ENCODE measurements at places on chromosomes 5 and 9.

GRCh38 chr5:4905674-4906520, 234.2 kb upstream of the ADAMTS16 start:
- no peak for DNase-seq

DNA sequence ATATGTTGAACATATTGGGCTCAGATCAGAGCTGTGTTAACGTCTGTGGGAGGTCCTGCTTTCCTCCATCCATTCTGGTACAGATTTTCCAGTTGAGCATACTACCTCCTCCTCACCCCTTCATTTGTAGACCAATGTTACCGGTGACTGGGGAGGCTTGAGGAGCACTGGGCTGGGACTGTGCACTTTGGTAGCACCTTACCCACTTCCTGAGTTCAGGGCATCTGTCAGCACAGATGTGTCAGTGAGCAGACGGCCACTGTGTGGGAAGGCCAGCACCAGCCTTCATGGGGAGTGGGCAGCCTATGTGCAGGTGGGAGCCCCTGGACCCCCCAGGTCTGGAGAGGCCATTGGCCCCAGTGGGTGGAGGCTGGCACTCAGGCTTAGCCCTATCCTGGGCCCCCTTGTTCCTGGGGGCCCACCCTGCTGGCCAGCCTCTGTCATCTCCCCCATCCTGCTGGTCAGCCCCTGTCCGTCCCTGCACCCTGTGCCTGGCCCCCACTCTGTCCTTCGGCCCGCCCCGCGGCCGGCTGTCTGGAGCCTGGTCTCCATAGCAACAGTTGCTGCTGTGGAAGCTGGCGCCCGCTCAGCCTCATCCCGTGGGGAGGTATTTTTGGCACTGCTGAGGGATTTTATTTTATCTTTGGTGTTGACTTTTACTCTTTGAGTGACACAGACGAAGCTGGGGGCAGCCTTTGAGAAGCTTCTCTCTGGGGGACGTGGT, 21.3 kb downstream of the WNK2 start:
- DNase-seq: peak; percentile 42

DNA sequence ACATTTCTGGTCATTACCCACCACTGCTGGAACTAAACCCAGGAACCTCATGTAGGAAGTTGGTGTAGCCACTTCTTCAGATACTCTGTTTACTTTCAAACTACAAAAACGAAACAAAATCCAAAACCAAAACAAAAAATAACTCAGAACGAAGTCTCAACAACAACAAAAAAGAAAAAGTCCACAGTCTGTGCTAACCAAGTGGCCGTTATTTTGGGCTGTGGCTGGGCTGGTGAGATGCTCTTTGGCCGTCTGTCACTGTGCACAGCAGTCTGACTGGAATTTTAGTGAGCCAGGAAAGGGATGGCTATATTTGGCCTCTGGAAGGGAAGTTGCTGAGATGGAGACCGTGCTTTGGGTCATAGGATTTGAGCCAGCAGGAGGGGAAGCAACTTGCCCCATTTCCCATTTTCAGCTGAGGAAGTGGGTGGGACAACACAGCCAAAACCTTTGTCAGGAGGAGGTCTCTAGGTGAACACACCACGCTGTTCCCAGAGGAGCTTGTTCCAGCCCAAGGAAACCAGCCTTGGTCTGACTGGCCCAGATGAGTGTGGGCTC, 334.1 kb downstream of the ZSWIM6 start:
- DNase-seq: no peak

- no peak for DNase-seq
Measured at GRCh38 chr5:156474251-156474650, 147.3 kb downstream of the SGCD start.

DNA sequence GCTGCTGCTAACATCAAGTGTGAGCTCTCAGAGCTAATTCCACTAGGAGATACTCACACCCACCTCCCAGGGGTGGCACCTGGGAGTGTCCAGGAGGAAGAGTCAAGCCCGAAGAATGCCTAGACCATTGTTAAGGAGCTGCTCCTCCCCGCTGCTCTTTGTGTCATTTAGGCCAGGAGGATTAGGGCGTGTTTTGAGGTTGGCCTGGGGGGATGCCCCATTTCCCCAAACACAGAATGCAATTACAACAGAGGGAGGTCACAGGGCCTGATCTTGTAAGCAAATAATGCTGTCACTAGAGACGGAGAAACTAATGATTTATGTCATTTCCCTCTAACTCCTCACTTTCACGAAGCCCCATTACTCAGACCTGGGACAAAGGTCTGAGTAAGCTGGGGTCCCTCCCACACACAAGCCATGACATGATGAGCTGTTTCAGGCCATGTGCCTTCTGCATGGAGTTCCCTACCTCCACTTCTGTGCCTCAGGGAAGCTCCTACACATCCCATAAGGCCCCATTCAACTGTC, 312.5 kb downstream of the ACTL7B start:
- DNase-seq: peak; percentile 90

GRCh38 chr5:150261231-150261630, 28.3 kb downstream of the CAMK2A start:
- no peak for DNase-seq

DNA sequence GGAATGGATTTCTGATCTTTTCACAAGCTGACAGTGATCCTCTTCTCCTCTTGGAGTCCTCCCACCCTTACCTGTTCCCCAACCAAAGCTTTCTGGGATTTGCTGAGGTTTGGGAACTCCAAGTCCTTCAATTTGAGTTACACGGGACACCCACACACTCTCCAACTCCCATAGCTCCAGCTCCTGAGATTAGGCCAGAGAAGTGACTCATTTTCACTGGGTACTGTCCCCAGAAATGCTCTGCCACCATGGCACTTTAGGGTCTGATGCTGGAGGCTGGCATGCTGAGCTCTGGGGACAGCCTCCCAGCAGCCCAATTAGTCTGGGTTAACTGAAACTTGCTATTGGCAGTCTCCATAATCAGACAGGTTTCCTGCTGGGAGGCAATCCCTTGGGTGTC, 14.0 kb upstream of the HRCT1 start:
- DNase-seq: no peak

DNA sequence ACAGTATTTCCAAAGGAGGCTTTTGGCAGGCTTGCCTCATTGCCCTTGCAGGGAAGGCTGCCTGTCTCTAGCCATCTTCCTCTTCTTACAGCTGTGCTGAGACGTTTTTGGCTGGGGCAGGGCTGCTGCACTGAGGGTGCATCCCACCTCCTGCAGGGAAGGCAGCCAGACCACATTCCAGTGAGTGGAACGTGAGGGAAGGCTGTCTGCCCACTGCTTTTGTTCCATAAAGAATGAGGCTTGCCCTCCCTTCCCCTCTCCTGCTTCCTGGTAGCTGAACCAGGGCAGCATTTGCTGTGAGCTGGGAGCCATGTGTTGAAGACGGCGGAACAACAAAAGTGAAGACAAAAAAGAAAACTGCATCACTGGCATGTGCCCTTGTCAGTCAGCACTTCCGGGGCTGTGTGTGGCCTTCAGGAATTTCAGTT, 16.8 kb downstream of the MGAT1 start:
- no peak for DNase-seq

DNA sequence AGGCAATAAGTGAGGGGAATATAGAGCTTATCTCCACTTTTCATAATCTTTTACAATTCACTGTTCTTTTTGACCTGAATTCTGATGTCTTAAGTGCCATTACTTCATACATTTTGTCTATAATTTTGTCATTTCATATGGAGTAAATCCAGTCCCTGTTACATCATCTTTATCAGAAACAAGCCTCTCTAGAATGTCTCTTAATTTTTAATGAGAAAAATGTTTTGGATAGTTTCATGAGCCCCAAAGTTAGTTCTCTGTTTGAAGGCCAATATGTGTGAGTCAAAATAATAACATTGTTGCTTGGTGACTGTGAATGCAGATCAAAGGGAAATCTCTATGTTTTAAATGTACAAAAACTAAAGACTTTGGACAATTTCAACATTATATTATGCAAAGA, 329.6 kb upstream of the ARRDC3 start:
- DNase-seq: no peak

DNA sequence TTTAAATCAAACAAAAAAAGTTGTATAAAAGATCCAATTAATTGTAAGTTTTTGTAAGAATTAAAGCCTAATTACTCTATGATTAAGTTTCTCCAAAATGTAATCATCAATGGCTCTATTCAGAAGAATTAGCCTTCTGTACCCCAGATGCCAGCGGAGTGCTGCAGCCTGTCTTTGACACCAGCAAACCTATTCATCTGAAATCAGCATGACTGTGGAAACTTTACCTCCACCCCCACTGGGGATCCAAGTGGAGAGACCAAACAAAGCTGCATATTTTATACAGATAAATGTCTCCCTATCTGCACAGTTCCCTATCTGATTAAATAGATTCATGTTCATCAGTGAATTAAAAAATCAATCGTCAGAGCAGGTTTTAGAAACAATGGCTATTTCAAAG, 426.8 kb downstream of the KIAA0825 start:
- no peak for DNase-seq

GRCh38 chr5:476102-476813, 33.3 kb downstream of the EXOC3 start:
- no peak for DNase-seq

DNA sequence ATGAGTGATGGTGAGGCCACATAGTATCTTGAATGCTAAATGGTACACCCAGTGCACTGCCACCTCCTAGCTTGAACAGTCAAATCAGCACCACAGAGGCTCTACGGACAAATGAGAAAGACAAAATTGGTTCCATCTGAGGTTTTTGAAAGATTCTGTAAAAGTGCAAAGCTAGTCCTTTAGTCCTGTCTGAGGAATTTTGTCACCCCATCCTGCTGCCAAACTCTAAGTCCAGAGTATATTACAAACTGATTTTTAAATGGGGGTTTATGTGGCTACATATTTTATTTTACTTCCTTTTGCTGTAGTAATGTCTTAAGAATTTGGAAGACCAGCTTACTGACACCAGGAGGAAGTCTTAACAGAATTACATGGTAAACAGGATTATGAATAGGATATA, 7.7 kb downstream of the FREM1 start:
- DNase-seq: no peak

- DNase-seq: no peak
Measured at GRCh38 chr5:88675168-88675707, 207.7 kb downstream of the MEF2C start.

- no peak for DNase-seq
Measured at GRCh38 chr9:134192311-134192950, 28.1 kb upstream of the RNU6ATAC start.

DNA sequence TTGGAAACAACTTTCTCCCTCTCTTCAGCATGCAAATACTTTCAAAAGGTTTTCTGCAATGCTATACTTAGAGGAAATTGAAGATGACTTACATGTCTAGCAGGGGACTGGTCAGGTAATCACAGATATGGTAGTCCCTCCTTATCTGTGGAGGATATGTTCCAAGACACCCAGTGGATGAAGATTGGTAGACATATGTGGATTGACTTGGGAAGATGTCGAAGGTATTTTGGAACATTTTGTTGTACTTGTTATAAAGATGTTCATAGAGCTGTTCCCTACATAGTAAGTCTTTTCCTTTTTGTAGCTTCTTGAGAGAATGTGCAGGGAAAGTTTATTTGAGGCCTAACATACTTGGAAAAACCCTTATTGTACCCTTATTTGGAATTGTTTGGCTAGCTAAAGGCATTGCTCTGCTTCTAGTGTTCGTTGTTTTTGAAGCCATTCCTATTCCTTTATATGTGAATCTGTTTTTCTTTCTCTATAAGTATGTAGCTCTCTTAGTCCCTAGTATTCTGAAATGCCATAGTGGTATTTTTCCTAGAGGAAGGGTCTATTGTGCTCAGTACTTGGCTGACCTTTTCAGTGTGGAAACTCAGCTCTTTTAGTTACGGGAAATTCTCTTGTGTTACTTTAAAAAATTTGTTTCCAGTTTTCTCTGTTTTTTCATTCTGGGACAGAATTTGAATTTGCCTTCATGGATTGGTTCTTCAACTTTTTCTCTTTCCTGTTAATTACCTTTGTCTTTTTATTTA, 25.7 kb downstream of the GPR151 start:
- no peak for DNase-seq

DNA sequence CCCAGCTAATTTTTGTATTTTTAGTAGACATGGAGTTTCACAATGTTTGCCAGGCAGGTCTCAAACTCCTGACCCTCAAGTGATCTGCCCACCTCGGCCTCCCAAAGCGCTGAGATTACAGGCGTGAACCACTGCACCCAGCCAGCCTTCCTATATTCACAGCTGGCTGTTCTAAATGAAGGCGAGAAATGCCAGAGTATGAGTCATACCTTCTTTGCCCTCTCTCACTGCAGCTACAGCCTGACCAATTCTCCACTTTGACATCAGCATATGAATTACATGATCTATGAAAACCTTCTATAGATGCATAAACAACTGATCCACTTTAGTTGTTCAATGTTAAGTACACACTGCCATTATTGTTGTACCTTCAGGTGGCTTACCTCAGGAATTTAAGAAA, 14.5 kb downstream of the APTX start:
- no peak for DNase-seq

Measured in RWPE2 (cell line).